HuH-7 (cell line): ENCODE measurements at places on chromosomes 1 and 21.

- DNase-seq, result no peak
Observed at GRCh38 chr21:35028451-35028978, 20.6 kb downstream of the RUNX1 start.

GRCh38 chr1:180956028-180956640 lies 43.4 kb downstream of the KIAA1614 start:
- DNase-seq, result no peak

- no peak for DNase-seq
Observed at GRCh38 chr1:27979151-27979858, 19.5 kb downstream of the XKR8 start.

DNA sequence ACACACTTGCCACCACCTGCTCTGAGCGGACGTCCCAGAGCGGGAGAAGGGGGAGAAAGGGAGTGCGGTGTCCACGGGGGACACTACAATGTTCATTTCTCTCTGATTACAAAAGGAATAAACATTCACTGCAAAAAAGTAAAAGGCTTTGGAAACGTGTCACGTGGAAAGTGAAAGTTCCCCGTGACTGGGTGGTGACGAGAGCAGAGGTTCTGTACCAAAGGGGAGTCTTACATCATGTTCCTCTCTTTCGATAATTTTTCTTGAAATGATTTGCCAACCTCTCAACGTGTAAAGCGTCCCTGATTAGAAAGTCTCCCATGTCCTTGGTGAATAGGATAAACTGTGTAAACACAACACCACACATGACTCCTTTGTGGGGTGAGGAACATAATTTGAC lies 22.0 kb upstream of the PRDM15 start:
- DNase-seq, result no peak

DNA sequence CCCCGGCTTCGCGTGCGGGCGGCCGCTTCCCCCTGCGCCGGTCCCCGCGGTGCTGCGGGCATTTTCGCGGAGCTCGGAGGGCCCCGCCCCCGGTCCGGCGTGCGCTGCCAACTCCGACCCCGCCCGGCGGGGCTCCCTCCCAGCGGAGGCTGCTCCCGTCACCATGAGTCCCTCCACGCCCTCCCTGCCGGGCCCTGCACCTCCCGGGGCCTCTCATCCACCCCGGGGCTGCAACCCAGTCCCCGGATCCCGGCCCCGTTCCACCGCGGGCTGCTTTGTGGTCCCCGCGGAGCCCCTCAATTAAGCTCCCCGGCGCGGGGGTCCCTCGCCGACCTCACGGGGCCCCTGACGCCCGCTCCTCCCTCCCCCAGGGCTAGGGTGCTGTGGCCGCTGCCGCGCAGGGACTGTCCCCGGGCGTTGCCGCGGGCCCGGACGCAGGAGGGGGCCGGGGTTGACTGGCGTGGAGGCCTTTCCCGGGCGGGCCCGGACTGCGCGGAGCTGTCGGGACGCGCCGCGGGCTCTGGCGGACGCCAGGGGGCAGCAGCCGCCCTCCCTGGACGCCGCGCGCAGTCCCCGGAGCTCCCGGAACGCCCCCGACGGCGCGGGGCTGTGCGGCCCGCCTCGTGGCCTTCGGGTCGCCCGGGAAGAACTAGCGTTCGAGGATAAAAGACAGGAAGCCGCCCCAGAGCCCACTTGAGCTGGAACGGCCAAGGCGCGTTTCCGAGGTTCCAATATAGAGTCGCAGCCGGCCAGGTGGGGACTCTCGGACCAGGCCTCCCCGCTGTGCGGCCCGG lies 159.2 kb downstream of the RUNX1 start:
- DNase-seq, result peak; percentile 71

DNA sequence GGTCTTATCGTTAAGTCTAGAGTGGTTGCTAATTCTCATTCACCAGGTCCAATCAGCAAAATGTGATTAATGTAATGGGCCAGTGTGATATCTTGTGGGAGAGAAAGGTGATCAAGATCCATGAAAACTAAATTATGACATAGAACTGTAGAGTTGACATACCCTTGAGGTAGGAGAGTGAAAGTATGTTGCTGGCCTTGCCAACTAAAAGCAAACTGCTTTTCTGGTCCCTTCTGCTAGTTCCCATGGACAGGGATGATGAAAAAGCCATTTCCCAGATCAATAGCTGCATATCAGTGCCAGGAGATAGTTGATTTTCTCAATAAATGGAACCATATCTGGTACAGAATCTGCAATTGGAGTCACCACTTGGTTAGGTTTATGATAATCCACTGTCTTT lies 65.8 kb downstream of the FH start:
- DNase-seq, result no peak

- DNase-seq, result no peak
Observed at GRCh38 chr1:10378081-10378841, 20.6 kb upstream of the PGD start.

- no peak for DNase-seq
Observed at GRCh38 chr1:2906085-2906484, 104.6 kb upstream of the TTC34 start.

DNA sequence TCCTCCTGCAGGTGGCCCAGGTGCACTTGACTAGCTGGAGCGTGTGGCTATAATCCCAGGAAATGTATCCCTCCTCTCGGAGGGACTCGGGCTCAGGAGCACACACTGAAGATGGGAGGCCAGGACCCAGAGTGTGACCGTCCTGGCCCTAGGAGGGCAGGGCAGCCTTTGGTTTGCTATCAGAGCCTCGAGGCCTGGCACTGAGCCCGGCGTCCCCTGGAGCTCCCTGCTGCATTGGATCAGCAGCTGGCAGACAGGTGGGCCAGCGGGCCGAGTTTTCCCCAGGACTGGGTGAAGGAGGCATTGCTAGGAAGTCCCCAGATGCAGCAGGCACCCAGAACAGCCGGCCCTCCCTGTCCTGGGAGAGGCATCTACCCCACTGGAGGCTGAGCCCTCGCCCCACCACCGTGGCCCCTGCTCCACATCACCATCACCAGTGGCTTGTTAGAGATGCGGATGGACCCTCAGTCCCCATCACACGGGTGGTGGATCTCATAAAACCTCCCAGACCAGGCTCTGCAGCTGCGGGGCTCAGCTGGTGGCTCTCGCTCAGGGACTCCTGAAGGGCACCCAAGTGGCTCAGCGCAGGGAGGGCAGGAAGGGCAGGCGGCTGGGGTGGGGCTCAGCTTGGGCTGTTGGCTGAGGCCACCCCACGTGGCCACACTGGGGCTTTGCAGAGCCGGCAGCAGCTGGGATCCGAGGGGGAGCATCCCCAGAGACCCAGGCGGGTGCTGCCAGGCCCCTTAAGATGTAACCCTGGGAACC lies 32.7 kb upstream of the POFUT2 start:
- no peak for DNase-seq

DNA sequence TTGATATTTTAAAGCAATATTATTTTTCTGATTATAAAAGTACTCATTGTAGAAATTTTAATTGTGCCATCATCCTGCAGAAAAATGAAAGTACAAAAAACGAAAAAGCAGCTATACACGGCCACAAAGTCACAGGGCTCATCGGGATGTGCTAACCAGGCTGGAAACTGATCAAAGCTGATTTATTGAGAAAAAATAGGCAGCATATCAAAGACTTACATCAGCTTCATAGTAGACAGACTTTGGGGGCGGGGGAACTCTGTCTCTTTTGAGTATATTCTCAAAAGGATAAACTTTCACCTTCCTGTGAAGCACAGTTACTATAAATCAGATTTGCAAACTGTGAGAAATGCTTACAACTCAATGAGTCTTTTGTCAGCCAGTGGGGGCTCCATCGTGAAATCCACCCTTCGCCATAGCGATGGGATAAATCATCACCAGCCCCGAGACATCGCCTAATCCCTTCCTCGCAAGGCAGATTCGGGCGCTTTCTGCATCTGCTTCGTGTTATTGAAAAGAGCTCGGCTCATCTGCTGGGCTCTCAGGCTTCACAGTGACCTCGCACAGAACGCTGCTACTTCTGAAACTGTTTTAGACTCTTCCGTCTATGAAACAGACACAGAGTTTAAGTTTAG lies 69.2 kb upstream of the ERG start:
- DNase-seq, result no peak

DNA sequence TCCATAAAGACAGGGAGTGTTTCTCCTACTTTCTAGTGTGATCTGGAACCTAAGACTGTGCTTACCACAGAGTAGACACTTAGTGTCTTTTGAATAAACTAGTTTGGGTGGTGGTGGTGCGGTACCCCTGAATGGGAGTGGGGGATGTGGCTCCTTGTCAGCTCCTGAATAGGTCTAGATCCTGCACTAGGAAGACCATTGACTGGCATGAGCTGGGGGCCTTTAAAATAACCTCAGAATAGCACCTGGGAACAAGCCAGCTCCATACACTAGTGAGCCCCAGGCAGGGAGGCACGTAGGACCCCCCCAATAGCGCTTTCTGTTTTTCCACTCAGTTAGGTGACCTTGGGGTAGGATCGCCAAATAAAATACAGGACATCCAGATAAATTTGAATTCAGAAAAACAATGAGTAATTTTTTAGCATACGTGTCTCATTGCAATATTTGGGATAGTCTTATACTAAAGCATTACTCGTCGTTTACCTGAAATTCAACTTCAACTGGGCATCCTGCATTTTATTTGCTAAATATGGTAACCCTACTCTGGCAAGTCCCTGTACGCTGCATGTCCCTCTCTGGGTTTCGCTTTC lies 45.6 kb downstream of the AZIN2 start:
- no peak for DNase-seq

GRCh38 chr1:45205910-45206721 lies at the start of gene ZSWIM5:
TSS of gene ZSWIM5 (minus strand) at chr1:45206605. CDS start at chr1:45206350, 255 bp downstream.
- peak; percentile 72 for DNase-seq

GRCh38 chr1:186568221-186568620 lies 107.3 kb upstream of the PDC start:
- no peak for DNase-seq

DNA sequence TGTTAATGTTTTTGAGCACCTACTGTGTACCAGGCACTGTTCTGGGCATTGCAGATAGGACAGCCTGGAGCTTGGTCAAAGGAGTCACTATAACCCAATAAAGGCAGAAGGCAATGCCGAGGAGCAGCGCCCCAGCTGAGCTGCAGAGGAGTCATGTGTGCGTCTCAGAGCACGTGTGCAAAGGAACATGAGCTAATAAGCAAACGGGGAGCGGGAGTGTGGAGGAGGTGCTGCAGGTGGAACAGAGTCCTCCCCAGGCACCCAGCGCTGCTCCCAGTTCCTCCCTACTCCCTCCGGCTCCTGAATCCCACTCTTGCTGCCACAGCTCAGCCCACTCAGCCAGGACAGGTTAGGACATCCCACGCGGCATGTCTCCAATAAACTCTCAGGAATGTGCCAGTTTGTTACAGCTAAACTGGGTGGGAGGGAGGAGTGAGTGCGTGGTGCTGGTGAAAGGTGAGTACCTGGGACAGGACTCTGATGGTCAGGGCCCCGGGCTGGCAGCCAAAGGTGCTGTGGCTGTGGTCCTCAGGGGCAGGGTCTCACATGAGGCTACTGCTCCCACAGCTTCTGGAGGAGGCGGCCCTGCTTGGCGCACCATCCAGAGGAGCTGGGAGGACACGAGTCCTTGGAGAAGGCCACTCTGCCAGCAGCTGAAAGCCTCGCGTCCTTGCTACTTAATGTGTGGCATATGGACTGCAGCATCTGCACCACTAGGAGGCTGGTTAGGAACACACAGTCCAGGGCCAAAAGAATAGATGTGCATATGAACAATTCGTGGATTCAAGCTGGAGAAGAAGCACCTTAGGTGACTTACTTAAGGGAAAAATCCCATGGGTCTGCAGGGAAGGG lies 52.3 kb downstream of the GRIK3 start:
- no peak for DNase-seq

GRCh38 chr1:201810466-201811216 lies 18.3 kb upstream of the IPO9 start:
- DNase-seq, result no peak

- no peak for DNase-seq
Observed at GRCh38 chr1:1921459-1921862, 2.4 kb upstream of the TMEM52 start.

DNA sequence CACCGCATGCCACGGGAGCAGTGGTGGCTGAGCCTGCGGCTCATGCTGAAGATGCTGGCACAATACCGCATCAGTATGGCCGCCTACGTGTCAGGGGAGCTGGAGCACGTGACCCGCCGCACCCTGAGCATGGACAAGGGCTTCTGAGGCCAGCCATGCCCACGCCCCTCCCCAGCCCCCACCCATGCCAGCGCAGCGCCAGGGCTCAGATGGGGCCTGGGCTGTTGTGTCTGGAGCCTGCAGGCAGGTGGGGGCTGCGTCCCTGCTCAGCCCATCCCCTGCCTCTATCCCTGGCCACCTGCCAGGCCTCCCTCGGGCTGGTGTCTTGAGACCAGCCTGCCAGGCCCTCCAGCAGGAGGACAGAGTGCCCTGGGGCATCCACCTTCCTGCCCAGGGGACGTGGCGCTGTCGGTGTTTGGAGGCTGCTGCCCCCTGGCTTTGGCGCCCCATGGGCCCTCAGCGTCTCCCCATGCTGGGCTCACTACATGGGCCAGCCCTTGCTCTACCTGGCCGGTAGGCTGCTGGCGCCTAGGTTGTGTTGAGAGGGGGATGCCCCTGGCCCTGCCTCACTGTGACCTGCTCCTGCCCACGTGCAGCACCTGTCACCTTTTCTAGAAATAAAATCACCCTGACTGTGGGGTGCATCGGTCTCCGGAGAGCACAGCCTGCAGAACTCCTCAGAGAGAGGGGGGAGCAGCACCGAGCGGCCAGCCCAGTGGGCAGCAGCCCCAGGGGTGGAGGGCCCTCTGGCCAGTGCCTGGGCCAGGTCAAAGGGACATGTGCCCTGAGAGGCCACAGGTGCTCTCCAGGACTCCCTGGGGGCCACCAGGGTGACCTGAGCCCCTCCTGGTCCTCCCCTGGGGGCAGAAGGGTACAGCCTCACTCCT lies 12.2 kb downstream of the CFAP410 start:
- no peak for DNase-seq

- DNase-seq, result no peak
Observed at GRCh38 chr1:94026619-94027380, 94.1 kb downstream of the ABCA4 start.

- no peak for DNase-seq
Observed at GRCh38 chr1:11286735-11287410, 13.9 kb downstream of the UBIAD1 start.

- no peak for DNase-seq
Observed at GRCh38 chr1:237877631-237878030, 13.1 kb downstream of the ZP4 start.

DNA sequence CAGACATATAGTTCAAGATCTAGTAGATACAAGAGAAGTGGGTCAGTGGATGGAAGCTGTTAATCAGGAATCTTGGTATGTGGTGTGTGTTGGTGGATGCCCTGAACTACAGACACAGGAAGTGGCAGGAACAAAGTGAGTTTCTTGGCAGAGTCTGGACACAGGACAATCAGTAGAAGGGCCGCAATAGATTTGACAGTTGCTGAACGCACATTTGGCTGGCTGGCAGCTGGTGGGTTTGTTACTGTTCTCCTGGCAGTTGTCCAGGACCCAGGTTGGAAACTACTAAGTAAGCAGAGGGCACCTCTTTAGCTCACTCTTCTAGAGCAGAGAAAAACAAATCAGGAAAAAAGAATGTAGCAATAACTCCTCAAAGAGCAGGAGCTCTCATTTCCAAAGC lies 13.2 kb downstream of the KRTAP26-1 start:
- no peak for DNase-seq
